ENCODE measurements at places on chromosomes 4 and X.

- DNase-seq = no peak
Observed at GRCh38 chrX:149476513-149476912, 28.6 kb downstream of the IDS start.

- DNase-seq = no peak
Observed at GRCh38 chr4:182429896-182430295, 186.7 kb downstream of the TENM3 start.

DNA sequence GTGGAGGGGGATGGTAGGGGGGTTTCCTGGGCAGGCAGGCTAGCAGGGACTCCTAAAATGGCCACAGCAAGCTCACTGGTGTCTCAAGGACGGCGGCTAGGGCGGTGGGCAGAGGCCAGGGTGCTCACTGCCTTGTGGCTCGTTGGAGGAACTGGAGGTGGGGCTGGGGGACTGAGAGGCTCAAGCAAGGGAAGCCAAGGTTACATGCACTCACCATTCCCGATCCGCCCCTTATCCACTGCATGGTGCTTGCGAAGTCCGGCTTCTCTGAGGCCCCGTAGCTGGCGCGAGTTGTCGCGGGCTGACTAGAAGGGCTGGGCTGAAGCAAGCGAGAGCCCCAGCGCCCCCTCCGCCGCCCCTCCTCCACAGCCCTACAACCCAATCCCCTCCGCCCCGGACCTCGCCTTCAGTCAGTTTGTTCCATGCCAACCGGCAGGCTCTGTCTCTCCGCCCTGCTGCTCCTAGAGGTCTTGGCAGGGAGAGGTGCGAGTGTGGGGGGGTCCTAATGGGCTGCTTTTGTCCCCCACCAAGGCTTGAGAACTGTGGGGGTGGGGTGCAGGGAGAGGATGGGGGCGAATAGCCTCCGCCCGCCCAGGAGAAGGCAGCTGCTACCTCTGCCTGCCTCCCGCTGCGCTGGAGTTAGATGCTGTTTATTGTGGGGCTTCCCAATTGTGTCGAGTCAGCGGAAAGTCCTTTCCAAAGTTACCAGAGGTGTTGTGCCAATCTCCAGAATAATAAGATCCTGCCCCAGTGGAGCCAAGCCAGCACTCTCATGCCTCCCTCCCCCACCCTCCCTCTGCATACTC is at the start of gene ARHGEF9:
TSS of gene ARHGEF9 (minus strand) at position 313 of the 806 bp plus-strand sequence. CDS start at position 244, 69 bp downstream.
- DNase-seq = peak; percentile 72

GRCh38 chr4:75512386-75513211 is 1.6 kb downstream of the RCHY1 start:
- DNase-seq = no peak

DNA sequence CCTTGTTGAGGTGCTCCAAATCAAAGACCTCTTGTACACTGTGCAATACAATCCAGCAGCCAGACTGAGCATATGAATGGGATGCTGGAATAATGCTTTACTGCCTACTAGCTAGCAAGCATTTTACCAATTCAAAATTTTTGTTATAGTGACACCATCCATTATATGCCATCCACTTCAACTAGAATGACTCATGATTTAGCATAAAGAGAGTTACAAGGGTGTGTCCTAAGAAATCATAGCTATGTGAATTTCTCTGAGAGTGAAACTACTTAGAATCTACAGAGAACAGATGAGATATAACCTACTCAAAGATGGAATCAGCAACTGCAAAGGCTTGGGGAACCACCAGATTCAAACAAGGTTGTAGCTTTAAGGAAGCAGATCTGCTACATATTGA is 221.9 kb downstream of the LHFPL1 start:
- DNase-seq = no peak

- DNase-seq = no peak
Observed at GRCh38 chr4:53713296-53713695, 122.0 kb upstream of the LNX1 start.

DNA sequence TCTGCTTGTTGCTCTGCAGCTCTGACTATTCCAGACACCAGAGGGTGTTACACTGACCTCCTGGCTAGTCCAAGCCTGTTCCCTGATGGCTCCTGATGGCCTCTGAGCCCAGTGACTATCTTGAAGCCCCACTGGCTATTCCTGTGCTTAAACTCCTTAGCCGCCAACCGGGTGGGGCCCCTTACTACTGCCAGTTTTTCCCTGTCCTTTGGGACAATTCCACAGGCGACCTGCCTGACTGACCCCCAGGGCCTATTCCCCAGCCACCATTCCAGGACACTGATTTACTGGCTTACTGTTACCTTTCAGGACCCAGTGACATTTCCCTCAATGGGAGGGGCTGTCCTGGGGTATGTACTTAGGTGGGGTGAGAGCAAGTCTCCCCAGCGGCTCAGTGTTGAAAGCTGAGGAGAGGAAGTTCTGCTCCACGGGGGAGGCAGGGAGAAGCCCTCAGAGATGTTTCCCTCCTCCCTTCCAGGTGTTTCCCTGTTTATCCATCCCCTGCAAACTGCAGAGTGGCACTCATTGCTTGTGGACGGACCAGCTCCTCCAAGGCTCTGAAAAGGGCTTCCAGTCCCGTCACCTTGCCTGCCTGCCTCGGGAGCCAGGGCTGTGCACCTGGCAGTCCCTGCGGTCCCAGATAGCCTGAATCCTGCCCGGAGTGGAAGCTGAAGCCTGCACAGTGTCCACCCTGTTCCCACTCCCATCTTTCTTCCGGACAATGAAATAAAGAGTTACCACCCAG is 4.0 kb downstream of the TIMP1 start:
- no peak for DNase-seq
